Transverse colon (tissue), 4 donors: ENCODE measurements at places on chromosomes 5 and 9. TPM values are rescaled to one million over a fixed set of nuclear protein-coding genes. Genes with fewer than 3 reads are reported as not detected.

DNA sequence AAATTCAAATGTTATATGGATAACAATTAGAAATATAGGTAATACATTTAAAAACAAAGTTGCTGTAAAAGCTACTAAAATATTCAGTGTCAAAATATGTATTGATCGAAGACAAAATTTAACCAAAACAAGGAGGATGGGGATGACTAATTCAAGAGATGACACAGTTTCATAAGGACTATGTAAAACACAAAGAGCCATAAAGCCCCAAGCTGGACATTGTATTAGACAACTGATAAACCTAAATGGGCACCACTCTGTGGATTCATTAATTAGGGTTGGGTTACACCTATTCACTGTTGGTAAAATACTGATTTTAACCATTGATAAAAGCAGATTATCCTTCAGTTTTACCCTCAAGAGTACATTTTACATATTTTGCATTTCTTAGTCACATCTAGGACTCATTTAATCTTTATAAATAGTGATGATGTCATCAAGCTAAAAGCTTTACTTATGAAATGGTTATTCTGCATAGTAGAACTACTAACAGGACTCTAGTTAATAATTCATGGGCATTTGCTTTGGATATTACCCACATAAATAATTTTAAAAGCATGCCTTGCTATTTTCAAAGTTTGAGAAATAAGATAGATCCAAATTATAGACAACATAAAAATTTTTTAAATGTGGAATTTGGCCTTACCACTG lies 13.7 kb downstream of the TUT7 start:
- H3K27ac ChIP-seq, result no peak overlapping the region
- no peaks in the 10 kb centered on the region for H3K27me3 ChIP-seq
- no peaks in the 10 kb centered on the region for H3K36me3 ChIP-seq

- H3K27me3 ChIP-seq, result no peaks in the 10 kb centered on the region
- DNase-seq, result no peak
- no peaks in the 10 kb centered on the region for H3K36me3 ChIP-seq
- H3K4me3 ChIP-seq, result no peak overlapping the region
- no peak overlapping the region for H3K27ac ChIP-seq
- no peaks in the 10 kb centered on the region for H3K4me1 ChIP-seq
Measured at GRCh38 chr5:149045089-149045460, 17.8 kb downstream of the SH3TC2 start.

KLHL3 gene
- total RNA-seq, result 0.75 TPM

DNA sequence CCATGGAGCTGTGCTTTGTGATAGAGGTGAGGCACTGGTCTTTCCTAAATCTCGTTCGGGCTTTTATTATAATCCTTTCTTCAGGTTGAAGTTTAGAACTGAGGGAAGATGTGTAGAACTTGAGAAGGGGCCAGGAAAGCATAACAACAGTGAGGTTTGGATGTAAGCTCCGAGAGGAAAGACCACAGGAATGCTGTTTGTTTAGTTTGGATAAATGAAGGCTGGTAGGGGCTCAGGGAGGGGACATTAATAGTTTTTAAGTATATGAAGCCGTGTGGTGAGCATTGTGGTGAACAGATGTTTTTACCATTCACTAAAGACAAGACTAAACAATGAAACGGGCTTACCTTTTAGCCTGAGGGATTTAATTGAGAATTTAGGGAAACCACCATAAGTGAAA lies 130.8 kb downstream of the ARHGAP26 start:
- no peaks in the 10 kb centered on the region for H3K4me1 ChIP-seq
- no peaks in the 10 kb centered on the region for H3K27me3 ChIP-seq
- peaks cover 18% of the 10 kb centered on the region for H3K36me3 ChIP-seq
- H3K4me3 ChIP-seq, result no peak overlapping the region

DNA sequence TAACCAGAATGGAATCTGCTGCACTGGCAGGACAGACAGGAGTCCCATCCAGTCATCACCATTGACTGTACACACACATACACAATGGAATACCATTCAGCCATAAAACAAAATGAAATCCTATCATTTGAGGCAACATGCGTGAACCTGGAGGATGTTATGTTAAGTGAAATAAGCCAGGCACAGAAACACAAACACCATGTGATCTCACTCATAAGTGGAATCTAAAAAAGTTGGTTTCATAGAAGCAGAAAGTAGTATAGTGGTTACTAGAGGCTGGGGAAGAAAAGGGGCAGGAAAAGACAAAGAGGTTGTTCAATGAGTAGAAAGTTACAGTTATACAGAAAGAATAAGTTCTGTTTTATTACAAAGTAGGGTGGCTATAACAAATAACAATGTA lies 884.0 kb upstream of the ACO1 start:
- no peaks in the 10 kb centered on the region for H3K36me3 ChIP-seq
- DNase-seq, result no peak
- no peak overlapping the region for H3K4me3 ChIP-seq
- H3K27me3 ChIP-seq, result no peaks in the 10 kb centered on the region

- no peak overlapping the region for H3K4me3 ChIP-seq
- H3K36me3 ChIP-seq, result no peaks in the 10 kb centered on the region
- H3K27me3 ChIP-seq, result no peaks in the 10 kb centered on the region
Measured at GRCh38 chr9:26687421-26687820, 205.2 kb downstream of the CAAP1 start.

DNA sequence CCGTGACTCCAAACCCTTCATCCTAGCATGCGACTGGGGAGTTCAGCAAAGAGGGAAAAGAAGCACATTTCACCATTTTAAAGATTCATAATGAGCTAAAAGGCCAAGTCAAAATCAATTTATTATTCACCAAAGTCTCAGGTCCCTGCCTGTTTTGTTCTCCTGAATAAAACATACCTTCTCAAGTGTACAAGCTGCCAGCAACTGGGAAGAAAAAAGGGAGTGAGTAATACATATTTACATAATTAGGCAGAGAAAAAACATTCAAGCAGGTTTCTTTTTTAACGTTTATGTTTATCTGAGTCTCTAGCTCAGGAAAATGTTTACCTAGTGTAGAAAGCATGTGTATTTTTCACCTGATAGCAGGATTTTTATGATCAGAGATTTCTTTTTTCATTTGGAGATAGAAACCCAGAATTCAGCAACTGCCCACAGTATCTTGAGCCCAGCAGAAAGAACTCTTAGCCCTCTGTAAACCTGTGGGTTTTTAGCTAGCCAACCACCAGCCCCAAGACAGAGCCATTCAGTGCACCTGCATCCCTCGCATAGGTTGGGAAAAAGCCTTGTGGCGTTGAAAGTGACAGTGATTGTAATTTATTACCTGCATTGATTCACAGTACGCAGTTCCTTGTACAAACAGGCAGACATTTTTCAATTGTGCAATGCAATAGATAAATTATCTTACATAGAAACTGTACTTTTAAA lies 117.9 kb upstream of the GRIA1 start:
- no peak for DNase-seq
- H3K4me1 ChIP-seq, result no peaks in the 10 kb centered on the region
- no peak overlapping the region for H3K27ac ChIP-seq
- H3K4me3 ChIP-seq, result no peak overlapping the region
- H3K27me3 ChIP-seq, result no peaks in the 10 kb centered on the region
- H3K36me3 ChIP-seq, result no peaks in the 10 kb centered on the region
